ENCODE measurements at places on chromosomes 4 and X.
A peak's percentile ranks its signal among the peaks of the same experiment; 100 is the strongest.

GRCh38 chr4:93263166-93263565 is 565.4 kb upstream of the ATOH1 start:
- DNase-seq, result no peak

DNA sequence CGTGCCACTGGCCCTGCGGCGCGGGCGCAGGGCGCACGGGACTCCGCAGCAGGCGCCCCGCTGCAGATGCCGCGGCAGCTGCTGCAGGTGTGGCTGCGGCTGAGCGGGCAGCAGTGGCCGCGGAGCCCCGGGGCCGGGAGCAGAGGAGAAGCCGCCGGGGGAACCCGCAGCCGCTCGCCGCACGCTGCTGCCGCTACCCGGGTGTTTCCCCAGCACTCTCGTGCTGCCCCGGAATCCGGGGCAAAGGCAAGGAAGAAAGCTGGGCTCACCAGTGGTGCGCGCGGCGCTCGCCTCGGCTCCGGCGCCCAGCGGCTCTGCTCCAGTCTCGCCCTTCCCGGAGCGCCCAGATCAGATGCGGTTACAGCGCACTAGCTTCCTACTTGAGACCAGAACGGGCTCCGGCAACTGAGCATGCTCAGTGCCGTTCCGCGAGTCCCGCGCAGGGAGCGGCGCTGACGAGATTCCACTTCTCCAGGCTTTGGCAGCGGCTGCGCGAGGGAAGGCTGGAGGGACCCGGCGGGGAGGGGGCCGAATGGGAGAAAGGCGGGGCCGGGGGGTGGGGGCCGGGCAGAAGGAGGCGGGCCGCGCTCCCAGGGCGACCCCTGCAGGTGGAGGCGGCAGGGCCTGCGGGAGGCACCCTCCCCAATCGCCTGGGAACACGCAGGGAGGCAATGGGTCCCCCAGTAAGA is at the start of gene APBB2:
APBB2 (minus strand) TSS at position 407 of the 689 bp plus-strand sequence. CDS start 181,288 bp downstream, outside the sequence.
- DNase-seq, result peak; percentile 98

DNA sequence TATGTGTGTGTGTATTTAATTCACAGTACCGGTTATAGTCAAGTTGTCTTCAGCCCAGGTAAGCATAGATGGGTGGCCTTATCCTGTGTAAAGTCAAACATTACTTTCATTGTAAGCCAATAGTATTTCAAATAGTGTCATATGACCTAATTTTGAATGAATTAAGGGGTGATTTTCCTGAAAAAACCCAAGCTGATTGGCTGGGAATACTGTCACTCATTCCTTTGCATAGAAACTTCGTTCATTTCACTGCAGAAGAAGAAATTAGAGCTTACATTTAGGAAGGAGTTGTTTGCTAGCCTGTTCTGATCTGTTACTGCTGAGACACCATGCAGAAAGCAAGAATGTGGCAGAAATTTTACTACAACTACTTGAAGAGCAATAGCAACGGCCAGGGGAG is 45.4 kb downstream of the SMARCAD1 start:
- no peak for DNase-seq

DNA sequence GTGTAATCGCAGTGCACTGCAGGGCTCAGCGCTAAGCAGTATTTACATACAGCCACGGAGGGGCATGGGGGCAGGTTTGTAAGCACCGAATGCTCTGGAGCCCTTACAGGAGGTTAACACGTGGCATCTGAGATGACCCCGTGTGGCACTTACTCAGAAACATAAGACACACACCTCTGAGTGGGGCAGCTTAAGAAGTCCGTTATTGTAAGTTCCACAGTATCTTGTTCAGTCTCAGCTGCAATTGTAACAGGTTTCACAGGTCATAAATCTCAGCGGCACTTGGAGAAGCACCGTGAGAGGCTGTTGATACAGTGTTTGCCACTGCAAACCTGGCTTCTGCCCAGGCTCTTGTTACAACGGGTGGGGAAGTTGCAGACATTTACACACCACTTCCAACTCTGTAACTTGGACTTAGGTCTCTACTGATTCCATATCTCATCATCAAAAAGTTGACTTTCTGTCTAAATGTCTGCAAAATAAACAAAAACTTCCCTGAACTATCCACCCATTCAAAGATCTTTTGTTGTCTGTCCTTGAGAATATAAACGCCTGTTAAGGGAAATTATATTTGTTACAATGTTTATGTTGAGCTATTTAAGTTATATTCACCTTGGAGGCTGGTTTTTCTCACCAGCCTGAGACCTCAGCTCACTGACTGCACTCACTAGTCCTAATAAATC is 10.3 kb downstream of the CPLX1 start:
- no peak for DNase-seq

All from lower leg skin (tissue), 4 donors.